ENCODE measurements at places on chromosomes 2 and 18.

DNA sequence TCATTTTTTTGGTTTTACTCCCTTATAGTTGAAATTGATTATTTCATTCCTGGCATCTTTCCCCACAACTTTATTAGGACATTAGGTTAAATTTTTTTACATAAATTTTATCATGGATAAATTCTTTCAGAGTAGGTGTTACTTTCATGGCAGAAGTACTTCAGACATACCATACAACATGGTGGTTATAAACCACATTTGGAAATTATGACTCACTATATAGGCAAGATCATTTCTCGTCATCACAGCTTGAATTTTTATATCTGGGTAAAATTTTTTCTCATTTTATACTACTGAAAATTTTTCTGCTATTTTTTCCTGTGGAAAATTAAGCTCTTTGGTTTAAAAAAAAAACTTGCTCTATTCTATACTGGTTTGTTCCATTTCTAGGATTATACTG, 111.9 kb upstream of the COL5A2 start:
- DNase-seq = no peak

DNA sequence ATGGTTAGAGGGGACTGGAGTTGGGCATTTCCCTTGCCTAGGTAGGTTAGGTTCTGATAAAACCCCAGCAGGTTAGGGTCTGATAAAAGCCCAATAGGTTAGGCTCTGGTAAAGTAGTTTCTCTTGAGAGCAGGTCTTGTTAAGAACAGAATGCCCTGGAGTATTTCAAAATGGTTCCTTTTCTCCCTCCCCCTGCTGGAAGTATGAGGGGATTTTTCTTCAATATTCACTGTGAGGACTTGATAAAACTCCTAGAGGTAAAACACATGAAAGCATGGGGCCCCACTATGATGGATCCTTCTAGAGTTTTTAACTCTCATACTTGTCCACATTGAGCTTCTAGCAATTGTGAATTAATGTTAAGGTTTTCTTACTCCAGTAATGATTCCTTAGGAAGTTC, 27.6 kb downstream of the ANKAR start:
- DNase-seq = no peak

GRCh38 chr2:156001851-156002250, 330.7 kb downstream of the NR4A2 start:
- no peak for DNase-seq

DNA sequence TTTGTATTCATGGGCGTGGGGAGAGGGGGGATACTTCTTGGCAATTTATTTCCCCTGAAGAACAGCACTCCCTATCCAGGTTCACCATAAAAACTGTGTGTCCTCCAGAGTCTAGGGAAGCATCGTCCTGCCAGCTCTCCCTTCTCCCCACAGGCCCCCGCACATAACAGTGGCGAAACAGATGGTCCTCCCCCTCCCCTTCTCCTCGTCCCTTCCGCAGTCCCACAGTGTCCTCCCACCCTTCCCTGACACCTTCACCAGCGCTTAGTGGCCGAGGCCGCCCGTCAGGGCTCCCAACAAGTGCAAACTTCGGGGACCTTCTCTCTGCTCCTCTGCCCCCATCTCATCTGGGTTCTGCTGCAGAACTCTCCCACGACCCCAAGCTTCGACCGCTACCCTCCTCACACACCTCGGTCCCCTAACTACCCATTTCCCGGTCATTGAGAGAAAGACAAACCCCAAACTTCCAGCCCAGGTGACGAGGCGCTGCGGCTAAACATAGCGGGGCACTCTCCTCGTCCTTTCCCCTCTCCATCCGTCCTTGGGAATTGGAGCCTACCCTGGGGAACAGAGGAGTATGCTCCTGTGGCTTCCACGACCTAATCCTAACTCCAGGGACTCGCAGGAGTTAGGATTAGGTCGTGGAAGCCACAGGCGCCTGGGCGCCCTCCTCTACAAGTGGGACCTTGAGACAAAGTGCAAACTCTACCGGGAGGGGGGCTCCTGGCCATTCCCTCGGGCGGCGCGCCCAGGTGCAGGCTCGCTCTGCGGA, 971 bp downstream of the ZNF385B start:
- no peak for DNase-seq

GRCh38 chr18:27223526-27224291, 38.6 kb upstream of the CHST9 start:
- no peak for DNase-seq

GRCh38 chr2:83602753-83603152, 856.3 kb downstream of the SUCLG1 start:
- no peak for DNase-seq

DNA sequence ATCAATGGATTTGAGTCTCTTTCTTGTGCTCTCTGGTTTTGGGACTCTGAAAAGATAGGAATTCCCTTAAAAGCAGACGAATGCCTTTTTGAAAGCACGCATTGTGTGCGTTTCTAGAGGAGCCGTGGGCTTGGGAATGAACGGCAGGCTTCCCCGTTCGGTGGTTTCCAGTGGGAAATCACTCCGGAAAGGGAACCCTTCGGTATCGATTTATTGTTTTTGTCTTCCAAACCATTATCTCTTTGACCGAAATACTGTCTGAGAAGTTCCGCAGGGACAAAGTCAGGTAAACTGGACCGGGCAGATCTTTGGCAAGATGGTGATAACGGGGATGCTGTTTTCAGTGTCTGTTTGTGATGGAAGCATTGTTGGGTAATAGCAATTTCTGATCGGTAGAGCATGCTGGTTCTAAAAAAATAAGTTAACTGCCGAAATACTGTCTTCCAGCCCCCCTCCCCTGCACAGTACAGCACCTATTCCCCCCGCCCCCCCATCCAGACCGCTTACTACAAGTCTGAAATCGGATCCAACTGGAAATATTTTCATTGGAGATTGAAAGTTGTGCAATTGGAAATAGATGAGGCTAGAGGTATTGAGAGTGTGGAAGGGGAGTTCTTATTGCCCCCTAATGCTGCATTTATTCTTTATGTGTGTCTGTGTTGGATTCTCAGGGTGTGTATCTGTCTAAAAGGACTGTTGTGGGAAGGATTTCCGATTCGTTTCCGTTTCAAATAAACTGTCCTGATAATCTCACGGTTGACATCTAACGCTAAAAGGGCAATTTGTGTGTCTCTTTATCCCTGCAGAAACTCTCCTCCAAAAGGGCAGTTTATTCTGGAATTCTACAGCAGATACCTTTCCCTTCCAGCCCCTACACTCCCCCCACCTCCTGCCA, 635 bp downstream of the SETBP1 start:
- DNase-seq = no peak

GRCh38 chr2:61900281-61900680, 5.2 kb upstream of the COMMD1 start:
- no peak for DNase-seq

DNA sequence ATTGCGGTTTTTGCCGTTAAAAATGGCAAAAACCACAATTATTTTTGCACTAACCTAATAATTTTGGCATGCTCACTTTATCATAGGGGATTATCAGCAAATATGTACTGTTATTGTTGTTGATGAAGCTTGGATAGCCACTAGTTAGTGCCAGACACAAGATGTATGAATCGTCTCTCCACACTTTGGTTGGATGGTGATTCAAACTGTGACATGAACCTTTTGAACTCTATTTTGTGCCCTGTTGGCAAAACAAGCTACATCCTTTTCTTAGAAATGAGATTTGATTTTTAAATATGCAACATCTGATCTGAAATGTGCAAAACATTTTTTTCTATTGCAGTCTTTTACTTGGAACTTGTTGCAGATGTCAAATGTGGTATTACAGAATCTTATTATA, 48.8 kb upstream of the DTNB start:
- DNase-seq = no peak

DNA sequence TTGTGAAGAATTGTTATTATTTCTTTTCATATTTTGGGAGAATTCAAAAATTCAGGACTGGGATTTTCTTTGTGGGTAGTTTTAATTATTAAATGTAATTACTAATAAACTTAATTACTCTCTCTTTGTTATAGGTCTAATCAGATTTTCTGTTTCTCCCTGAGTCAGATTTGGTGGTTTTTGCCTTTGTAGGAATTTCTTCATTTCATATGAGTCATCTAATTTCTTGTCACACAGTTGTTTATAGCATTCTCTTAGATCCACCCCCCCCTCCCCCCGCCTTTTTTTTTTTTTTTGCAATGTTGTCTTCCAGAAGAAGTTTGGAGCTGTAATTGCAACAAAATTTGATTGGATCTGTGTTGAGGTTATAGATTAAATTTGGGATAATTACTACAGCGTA, 26.0 kb upstream of the GALR1 start:
- DNase-seq = no peak

DNA sequence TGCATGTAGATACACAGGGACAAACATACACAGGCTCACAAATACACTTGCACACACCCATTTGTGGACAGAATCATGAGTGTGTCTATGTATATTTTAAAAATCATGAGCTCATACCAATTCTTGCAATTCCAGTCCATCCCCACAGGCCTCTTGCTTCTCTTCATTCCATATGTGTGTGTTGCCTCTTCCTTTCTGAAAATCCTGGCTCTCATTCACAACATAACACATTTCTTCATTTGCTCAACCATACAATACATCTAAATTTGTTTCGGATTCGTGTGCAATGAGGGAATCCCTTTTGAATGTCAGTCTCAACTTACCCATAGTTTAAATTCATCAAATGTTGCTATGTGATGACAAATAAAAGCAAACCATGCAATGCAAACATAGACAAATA, 51.4 kb downstream of the GNAL start:
- no peak for DNase-seq

- no peak for DNase-seq
These were observed 73.4 kb downstream of the DPP10 start for GRCh38 chr2:114515882-114516281.

GRCh38 chr2:70702711-70703395, 65.1 kb downstream of the ADD2 start:
- DNase-seq = no peak

GRCh38 chr18:68608851-68609490, 105.9 kb downstream of the TMX3 start:
- DNase-seq = no peak

DNA sequence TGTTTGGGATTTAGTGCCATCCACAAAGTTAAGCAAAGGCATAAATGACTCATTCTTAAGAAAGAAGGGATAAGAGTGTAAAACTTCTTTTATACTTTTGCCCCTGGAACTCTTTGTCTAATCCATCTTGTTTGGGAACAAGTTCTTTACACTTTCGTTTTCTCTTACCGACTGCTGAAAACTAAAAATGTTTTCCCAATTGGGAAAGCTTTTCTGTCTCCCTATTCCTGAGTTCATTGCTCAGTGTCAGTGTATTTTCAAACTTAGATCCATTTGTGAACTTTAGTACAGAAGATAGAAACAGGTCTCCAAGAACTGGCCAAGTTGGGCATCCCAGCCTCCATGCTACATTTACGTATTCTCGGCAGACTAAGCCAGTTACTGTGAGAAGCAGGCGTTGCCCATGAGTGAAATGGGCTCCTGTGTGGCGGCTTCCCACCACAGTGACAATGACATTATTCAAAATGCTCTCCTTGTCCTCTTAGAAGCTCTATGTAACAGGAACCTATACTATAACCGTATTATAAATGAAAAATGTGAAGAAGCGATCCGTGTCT, 51.7 kb downstream of the TGOLN2 start:
- DNase-seq = no peak

Data from stimulated activated CD4-positive, alpha-beta T cell treated with anti-CD3 and anti-CD28 coated beads, Interleukin-15, amount 100 ng/mL, for 1 hour (primary cell).